Activated B cell treated with CpG ODN at 0.5 μM for 24 hours (primary cell): ENCODE measurements at places on chromosomes 7 and 10. TPM values are rescaled to one million over a fixed set of nuclear protein-coding genes. Genes with fewer than 3 reads are reported as not detected.

NCF1 gene
- total RNA-seq = 106 and 121 TPM in 2 replicates

CYP2W1 gene
- not detected in 2 replicates for total RNA-seq

- no peaks in the 10 kb centered on the region for H3K4me1 ChIP-seq
- no peaks in the 10 kb centered on the region for H3K27me3 ChIP-seq
- no peak overlapping the region for H3K4me3 ChIP-seq
- no peak for DNase-seq
These were observed 96.9 kb upstream of the FGFR2 start for GRCh38 chr10:121694966-121695643.

DNA sequence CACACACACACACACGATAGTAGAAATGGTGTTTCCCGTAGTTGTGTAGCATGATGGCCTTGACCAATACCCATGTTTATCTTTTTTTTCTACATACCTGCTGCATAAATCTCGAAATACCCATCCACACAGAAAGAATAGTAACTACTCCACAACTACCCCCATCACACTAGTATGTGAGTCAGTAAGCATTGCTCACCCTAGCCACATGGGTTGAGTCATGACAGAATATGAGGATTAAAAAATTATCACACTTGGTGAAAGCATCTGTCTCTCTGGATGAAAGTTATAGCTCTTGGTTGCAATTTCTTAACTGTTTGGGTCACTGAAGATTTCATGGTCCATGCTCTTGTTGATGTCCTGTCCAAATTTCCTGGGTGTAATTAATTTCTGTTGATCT is 103.4 kb upstream of the MDFIC start:
- H3K4me1 ChIP-seq = no peaks in the 10 kb centered on the region
- no peak for DNase-seq
- H3K27me3 ChIP-seq = no peaks in the 10 kb centered on the region
- no peak overlapping the region for H3K4me3 ChIP-seq

DNA sequence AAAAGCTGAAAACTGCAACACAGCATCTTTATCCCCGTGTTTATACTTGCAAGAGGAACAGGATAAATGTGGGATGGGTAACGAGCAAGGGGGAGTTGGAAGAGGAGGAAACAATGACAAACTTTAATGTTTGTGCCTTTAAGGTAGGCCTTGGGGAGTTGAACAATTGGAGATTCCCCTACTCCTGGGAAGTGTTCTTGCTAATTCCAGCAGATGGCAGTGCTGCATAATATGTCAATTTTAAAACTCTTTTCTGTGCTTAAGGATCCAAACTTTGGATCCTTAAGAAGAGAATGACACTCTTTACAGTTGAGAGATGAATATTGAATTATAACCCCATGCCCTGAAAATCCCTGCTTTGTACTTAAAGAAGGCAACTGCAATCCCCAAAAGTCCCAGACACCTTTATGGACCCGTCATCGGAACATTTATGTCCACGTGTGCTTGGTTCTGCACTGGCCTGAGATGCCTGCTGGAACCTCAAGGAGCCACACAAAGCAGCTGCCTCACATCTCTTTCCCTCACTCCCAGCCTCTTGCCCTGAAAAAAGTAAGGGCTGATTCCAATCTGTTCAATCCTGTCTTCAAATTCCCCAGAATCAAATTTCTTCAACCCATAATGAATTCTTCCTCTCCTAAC is 12.0 kb downstream of the IFIT5 start:
- DNase-seq = no peak
- no peak overlapping the region for H3K4me3 ChIP-seq
- no peak overlapping the region for H3K27ac ChIP-seq
- peaks cover 11% of the 10 kb centered on the region for H3K4me1 ChIP-seq
- H3K36me3 ChIP-seq = peaks cover 11% of the 10 kb centered on the region

GRCh38 chr7:131527456-131527855 is 29.0 kb downstream of the PODXL start:
- no peak overlapping the region for H3K4me3 ChIP-seq
- no peaks in the 10 kb centered on the region for H3K27me3 ChIP-seq
- peaks cover 9% of the 10 kb centered on the region for H3K4me1 ChIP-seq
